ENCODE measurements at places on chromosomes 1 and 21. TPM values are rescaled to one million over a fixed set of nuclear protein-coding genes. Genes with fewer than 3 reads are reported as not detected.

The ACTN2 gene
- not detected for total RNA-seq

The ALX3 gene
- not detected for total RNA-seq

GRCh38 chr1:226453015-226453704, 45.3 kb upstream of the PARP1 start:
- DNase-seq: no peak

DNA sequence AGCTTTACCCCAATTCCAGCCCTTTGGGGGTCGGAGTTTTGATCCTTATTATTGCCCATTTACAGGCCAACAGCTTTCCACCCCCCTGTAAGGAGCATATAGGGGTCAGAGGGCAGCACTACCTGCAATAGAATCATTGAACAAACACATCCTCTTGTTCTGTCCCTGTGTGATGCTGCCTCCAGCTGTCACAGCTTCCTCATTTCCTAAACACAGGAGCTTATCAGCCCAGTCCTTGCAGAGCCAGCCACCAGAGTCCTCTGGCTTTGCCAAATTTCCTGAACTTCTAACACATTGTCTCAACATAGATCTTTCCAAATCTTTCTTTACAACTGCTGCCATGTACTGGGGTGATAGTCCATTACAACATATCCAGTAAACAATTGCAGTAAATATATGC, 32.8 kb upstream of the PTBP2 start:
- no peak for DNase-seq

GRCh38 chr21:44019568-44019958, 7.5 kb downstream of the TRAPPC10 start:
- DNase-seq: no peak

DNA sequence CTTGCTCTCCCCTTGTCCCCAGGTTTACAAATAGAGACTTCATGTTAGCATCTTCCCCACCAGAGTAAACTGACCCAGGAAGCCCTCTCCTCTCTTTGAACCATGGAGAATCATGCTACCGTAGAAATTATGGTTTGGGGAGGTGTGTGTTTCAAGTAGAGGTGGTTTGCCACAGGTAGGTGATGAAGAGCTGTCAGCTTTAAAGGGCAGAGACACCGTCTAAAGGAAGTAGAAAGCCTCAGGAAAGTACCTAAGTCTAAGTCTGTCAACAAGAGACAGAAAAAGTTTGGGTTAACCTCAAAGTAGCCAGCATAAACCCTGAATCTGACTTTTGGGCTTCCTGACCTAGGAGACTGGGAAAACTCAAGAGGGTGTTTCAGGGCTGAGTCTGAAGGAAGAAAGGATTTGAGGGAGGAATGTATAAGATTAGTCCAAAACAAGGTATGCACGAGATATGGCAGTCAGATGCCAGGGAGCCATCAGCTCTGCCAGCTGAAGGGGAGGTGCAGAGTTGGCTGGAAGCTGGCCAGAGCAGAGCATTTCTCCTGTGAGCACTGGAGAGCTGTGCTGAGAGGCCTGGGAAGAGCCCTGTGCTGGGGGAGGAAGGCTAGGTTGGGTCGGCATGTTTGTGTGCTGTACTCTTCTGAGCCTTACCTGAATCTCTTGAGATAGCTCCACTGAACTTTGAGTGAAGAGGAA, 14.3 kb downstream of the ADAMTSL4 start:
- peak; percentile 61 for DNase-seq

DNA sequence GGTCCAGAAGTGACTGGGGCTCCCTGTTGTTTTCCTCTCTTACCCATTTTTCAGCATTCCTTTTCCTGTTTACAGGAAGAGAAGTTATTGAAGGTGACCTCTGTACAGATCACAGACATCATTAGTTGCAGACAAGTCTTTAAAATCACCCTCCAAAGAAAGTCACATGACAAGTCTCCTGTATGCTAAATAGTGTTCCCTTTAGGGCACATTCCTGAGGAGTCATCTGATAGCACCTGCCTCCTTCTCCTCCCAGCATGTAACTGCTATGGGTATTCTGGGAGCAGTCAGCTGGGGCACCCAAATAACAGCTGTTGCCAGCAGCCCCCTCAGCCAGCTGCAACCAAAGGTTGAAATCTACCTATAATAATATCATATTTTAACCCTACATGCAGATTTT, 200.6 kb downstream of the PTGER3 start:
- DNase-seq: no peak

GRCh38 chr21:43812139-43812821, 22.9 kb downstream of the RRP1 start:
- no peak for DNase-seq

GRCh38 chr1:156238248-156238647, 3.7 kb upstream of the BGLAP start:
- no peak for DNase-seq
